Right hindlimb (tissue), 1 donor: ENCODE measurements at places on chromosomes 4 and X.

GRCh38 chr4:59518005-59518823 is 1681.9 kb upstream of the ADGRL3 start:
- peak; percentile 16 for DNase-seq

DNA sequence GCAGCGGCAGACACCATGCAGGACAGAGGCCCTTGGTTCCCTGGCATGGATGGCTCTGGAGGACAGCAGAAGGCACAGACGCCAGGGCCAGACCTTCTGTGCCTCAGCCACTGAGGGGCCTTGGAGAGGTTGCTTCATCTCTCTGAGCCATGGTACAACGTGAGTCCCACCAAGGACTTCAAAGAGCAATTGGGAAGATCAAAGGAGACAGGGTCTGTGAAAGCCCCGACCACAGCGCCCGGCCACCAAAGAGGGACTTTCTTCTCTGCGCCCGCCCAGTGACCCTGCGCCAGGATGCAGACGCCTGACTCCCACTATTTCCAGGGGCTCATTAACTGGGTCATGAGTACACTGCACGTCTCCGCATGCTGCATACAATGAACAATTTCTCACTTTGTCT is 174.0 kb downstream of the AFAP1 start:
- DNase-seq: no peak

DNA sequence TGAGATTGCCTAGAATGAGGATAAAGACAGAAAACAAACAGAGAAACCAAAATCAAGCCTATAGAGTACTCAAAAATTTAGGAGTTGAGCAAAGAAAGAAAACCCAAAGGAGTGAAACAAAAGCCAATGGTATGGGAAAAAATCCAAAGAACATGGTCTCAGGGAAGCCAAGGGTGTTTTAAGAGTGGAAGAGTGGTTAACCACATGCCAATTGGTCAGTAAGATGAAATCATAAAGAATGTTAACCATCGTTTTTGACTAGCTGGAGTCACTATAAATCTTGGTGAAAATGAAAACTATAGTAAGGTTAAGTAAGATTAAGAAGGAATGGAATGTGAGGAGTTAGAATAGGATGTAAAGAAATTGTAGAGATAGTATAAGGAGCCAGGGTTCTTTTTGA is 64.7 kb upstream of the RPL34 start:
- DNase-seq: no peak

- no peak for DNase-seq
These were observed 1.7 kb downstream of the PDGFC start for GRCh38 chr4:156969911-156970310.

- peak; percentile 64 for DNase-seq
These were observed 85.3 kb upstream of the RBPJ start for GRCh38 chr4:26235500-26235899.

GRCh38 chr4:87193958-87194675 is 26.3 kb downstream of the KLHL8 start:
- no peak for DNase-seq

DNA sequence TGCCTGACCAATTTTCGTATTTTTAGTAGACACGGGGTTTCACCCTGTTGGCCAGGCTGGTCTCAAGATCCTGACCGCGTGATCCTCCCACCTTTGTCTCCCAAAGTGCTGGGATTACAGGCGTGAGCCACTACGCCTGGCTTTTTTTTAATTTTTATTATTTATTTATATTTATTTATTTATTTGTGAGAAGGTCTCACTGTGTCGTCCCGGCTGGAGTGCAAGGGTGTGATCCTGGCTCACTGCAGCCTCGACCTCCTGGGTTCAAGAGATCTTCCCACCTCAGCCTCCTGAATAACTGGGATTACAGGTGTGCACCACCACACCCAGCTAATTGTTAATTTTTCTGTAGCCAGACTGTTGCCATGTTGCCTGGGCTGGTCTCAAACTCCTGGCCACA is 141.1 kb downstream of the CRLF2 start:
- DNase-seq: no peak

DNA sequence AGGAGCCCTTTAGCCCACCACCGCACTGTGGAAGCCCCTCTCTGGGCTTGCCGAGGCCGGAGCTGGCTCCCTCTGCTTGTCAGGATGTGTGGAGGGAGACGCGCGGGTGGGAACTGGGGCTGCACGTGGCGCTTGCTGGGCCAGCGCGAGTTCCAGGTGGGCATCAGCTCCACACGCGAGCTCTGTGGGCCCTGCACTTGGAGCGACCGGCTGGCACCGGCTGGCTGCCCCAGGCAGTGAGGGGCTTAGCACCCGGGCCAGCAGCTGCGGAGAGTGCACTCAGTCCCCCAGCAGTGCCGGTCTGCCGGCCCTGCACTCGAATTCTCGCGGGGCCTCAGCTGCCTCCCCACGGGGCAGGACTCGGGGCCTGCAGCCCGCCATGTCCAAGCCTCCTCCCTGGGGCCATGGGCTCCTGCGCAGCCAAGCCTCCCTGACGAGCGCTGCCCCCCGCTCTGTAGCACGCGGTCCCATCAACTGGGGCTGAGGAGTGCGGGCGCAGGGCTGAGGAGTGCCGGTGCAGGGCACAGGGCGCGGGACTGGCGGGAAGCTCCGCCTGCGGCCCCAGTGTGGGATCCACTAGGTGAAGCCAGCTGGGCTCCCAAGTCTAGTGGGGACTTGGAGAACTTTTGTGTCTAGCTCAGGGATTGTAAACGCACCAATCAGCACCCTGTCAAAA is 93.6 kb downstream of the DTHD1 start:
- DNase-seq: no peak

- no peak for DNase-seq
These were observed 1073.7 kb downstream of the PDHA2 start for GRCh38 chr4:96913441-96914080.

GRCh38 chr4:79886557-79886956 is 186.5 kb downstream of the ANTXR2 start:
- no peak for DNase-seq

- DNase-seq: no peak
These were observed 620 bp downstream of the ANAPC10 start for GRCh38 chr4:145097331-145097820.

DNA sequence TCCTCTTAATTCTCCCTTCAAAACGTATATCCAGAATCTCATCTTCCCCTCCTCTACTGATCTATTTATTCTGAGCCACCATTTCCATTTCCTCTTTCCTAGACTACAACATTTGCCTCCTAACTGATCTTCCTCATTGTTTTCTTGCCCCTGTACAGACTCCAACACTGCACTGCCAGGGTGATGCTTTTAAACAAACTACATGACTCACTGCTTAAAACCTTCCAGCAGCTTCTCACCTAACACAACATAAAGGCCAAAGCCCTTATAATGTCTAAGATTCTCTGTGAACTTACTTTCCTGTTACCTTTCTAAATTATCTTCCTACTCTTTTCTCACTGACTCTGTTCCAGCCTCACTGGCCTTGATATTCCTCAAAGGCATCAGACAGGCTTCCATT is 161.0 kb upstream of the HS3ST1 start:
- no peak for DNase-seq

- no peak for DNase-seq
These were observed 471.0 kb downstream of the KLHL13 start for GRCh38 chrX:117645639-117646038.

DNA sequence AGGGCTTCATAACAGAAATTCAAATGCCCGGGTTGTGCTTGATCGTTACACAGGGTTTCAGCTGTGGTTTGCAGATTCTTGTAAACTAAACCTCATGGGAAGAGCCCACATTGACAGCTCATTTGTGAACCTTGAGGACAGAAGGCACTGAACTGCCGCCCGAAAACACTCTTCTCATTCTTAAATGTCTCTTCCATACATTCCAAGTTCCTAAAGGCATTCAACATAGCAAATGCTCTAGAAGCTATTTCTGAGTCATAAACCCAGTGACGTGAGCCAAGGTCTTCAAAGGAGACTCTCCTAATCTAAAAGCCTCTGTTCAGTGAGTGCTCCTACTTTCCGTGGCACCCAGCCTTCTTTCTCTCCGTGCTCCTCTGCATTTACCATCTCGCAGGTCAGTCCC is 737.8 kb upstream of the FRG1 start:
- no peak for DNase-seq

GRCh38 chrX:132127743-132128142 is at the start of gene FRMD7:
Gene FRMD7 (minus strand): TSS chrX:132128020. CDS start chrX:132127844, 176 bp downstream.
- no peak for DNase-seq

GRCh38 chr4:101865501-101866062 is 75.1 kb downstream of the BANK1 start:
- DNase-seq: no peak

GRCh38 chr4:43275779-43276178 is 383.3 kb downstream of the GRXCR1 start:
- no peak for DNase-seq

DNA sequence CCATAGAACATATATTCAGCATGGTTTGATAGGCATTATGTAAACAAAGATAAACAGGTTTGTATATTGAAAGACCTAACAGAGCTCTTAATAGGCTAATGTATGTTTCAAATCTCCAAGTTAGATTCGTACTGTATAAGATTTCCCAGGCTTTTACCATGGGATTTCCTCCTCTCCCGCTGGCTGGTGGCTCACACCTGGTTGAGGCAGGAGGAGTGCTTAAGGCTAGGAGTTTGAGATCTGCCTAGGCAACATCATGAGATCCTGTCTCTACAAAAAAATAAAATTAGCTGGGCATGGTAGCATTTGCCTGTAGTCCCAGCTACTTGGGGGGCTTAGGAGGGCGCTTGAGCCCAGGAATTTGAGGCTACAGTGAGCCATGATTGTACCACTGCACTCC is 5.4 kb downstream of the CPE start:
- DNase-seq: no peak

- no peak for DNase-seq
These were observed 98.3 kb upstream of the ATOH1 start for GRCh38 chr4:93730251-93730650.

GRCh38 chrX:8504451-8504850 is 39.8 kb downstream of the VCX3B start:
- no peak for DNase-seq

- no peak for DNase-seq
These were observed 67.9 kb upstream of the PUDP start for GRCh38 chrX:7215842-7216241.

- DNase-seq: no peak
These were observed 619.5 kb downstream of the EPHA5 start for GRCh38 chr4:65050786-65051185.

GRCh38 chr4:168167714-168168284 is 75.5 kb downstream of the ANXA10 start:
- DNase-seq: no peak

GRCh38 chrX:9188117-9188516 is 154.2 kb upstream of the FAM9B start:
- no peak for DNase-seq

DNA sequence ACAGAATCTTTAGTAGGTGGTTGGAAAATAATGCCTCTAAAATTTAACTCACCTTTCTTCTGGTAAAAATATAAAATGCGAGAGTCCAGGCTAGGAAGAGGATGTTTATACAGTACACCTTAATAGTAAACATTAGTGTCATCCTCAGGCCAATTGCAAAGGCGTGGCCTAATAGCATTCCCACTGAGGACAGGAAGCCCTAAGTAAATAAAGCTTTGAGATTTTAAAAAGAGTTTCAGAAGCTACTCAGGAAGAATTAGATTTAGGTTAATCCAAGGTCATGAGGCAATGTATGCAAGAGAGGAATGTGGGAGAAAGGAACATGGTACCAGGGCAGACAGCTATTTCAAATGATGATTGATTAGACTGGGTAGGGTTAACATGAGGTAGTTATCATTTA is 49.5 kb downstream of the RPGR start:
- no peak for DNase-seq
